Endothelial cell (in vitro differentiated cells): ENCODE measurements at places on chromosomes 6 and 20.
A peak's percentile ranks its signal among the peaks of the same experiment; 100 is the strongest.

DNA sequence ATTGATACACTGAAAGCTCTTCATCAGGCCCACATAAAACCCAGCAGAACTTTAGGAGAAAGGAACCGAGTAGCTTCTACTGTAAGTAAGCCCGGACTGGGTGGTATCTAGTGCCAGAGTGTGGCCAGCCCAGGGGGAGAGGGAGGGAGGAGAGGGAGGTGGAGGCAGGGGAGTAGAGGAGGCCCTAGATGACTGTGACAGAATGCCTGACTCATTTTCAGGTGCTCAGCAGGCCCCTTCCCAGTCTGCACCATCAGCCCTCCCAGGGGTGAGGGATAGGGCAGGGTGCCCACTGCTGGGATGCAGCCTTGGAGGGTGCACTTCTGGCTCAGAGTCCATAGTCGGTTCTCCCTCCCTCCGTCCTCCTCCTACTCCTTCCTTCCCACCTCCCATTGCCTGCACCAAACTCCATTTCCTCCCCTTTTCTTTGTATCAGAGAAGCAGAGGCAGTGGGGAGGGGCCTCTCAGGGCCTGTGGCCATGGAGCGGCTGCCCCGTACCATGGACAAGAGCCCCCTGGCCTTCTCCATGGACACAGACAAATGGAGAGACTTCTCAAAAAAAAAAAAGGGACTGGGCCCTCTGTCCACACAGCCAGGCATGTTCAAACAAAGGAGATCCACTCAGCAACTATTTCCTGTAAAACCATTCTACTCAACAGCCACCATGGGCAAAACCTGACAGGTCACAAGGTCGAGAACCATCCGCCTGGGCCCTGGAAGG lies 184.9 kb upstream of the SNX9 start:
- DNase-seq, result no peak

GRCh38 chr6:45637611-45638257 lies 260.0 kb upstream of the SUPT3H start:
- no peak for DNase-seq

DNA sequence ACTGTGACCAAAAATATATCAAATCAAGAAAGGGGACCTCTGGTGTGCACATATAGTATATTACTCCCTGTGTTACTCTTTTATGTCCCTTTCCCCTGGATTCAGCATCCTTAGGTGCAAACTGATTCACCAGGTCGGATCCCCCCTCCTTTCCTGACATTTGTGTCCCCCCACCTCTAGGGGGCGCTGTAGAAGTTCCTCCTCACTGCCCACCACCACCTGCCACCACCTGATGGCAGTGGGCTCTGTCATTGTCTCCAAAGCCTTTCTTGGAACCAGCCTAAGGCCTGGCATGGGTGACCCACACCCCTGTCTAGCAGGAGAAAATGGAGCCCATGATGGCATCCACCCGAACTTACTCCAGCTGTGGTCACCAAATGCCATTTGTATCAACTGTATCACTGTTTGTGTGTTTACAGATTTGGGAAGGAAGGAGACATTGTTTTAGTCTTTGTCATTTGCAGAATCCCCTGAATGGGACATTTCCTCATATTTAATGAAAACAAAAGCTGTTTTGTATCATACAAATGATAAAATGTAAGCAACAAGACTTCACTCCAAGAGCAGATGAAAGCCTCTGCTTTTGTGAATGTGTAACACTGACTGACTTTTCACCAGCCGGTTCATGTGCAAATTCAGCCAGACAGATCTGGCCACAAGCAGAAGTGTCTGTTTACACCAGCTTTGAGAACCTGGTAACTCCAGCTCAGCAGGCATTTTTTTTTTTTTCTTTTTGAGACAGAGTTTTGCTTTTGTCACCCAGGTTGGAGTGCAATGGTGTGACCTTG lies 66.2 kb downstream of the ARMC2 start:
- peak; percentile 31 for DNase-seq

GRCh38 chr6:30446259-30446658 lies 43.0 kb upstream of the HLA-E start:
- DNase-seq, result no peak

GRCh38 chr6:39853604-39854003 lies 61.4 kb downstream of the DAAM2 start:
- no peak for DNase-seq

DNA sequence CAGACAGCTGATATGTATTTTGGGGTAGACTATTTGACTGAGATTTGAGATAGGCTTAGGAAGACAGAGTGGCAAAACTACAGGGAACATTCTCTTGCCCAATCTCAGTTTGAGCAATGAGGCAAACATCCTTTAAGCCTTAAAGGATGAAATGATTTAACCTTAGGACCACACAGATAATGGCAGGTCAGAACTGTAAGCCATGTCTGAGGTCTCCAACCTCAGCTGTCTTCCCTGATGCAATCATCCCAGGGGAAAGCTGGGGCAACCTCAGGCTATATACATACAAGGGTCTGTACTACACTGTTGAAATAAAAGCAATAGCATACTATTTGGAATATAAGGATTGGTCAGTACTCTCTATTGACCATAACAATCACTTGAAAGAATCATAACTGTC lies 83.8 kb upstream of the NUP153 start:
- DNase-seq, result no peak

DNA sequence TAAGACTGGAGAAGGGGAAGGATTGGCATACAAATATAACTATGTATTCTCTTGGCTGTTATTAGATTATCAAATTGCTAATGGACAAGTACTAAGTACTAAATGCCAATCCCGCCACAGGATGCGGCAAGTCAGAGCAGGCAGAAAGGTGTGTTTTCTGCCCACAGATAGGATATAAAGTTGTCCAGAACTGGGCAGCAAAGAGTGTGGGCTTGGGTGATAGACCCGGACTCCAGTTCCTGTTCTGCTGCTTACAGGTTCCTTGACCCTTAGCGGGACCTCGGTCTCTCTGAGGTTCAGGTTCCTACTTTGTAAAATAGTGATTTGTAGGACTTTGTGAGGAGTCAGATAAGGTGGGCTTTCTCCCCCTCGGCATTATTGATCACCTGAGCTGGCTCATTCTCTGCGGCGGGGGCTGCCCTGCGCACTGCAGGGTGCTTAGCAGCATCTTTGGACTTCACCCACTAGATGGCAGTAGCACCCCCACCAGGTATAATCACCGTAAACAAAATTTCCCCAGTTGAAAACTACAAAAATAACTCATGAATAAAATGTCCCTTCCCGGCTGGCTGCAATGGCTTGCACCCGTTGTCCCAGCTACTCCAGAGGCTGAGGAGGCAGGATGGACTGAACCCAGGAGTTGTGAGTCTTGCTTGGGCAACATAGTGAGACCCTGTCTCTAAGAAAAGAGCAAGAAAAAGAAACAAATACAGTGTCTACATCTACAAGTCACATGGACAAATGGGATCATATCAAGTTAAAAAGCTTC lies 193.1 kb downstream of the DOK5 start:
- peak; percentile 49 for DNase-seq

DNA sequence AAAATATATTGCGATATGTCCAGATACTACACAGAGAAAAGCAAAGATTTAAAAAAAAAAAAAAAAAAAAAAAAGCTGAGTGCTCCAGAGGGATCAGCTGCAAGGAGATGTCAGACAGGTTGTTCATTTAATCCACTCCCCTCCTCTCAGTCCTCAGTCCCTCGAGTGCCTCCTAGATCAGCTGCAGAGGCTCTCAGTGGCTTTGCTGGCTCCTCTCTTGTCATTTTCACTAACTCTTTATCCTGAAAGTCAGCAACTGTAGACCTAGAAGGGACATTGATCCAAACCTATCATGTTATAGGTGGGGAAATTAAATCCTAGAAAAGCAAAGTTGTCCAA lies 61.6 kb downstream of the KIAA0319 start:
- no peak for DNase-seq

DNA sequence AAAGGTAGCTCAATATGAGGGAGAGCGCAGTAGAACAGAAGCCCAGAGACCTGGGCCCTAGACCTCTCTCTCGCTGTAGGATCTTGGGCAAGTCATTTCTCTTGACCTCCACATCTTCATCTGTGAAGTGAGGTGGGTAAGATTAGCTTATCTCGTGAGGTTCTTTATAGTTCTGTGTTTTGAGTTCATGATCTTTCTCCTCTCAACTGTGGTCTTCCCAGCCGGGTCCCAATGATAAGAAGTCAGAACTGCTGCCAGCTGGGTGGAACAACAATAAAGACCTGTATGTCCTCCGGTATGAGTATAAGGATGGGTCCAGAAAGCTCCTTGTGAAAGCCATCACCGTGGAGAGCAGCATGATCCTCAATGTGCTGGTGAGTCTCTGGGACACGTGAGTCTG lies 6.9 kb downstream of the PSMF1 start:
- DNase-seq, result no peak

- no peak for DNase-seq
These were observed 4.4 kb upstream of the TUBB1 start for GRCh38 chr20:59014680-59015389.

DNA sequence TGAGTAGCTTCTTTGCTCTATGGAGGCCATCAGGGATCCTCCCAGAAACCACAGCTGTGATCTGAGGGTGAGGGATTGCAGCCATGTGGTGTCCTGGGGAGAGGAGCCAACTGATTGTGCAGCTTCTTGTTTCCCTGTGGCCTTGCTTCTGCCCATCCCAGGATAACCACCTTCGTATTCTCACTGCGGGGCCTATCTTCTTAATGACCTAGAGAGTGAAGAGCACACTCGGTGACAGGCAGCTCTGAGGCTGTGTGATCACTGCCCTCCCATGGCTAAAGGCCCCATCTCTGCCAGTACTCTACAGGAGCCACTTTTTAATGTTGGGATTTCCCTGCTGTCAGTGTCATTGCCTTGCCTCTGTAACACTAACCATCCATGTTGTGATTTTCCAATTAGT lies 5.3 kb upstream of the RAET1L start:
- DNase-seq, result no peak

DNA sequence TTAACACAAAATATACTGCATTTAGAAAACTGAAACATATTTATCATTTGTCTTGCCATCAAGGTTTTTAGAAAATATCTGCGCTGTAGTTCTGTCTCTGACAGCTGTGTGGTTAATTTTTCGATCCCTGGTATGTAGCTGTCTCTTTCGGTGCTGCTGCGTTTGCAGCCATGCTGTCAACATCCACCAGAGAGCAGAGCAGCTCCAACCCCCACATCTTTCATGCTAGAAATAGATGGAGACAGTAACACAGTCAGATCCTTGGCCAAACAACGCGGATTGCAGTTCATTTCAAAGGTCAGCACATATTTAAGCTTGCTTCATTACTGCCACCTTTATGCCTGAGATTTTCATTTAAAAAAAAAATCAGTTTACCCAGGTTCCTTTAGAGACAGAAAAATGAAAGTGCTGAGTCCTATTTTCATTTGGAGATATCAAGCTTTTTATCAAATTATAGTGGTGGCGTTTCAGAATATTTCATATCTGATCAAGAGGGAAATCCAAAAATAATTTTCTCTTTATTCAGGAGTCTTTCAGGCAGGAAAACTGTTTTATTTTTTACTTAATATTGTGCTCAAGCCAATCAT lies 157.7 kb upstream of the MMS22L start:
- DNase-seq, result peak; percentile 35

DNA sequence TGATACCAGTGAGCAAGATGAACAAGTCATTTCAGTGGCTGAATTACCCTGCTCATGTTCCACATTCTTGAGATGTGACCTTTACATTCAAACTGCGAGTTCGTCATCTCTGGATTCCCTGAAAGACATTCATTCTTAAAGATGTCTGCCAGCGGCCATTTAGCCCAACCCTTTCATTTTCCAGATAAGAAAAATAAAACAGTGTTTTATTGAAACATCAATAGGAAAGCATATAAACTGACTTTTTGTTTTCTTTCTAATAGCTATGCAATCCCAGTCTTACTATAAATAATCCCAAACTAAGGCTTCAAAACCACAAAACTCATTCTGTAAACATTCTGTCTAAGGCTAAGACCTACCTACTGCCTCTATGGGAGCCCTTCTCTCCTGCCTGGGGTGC lies 134.0 kb downstream of the SAMD5 start:
- DNase-seq, result no peak

DNA sequence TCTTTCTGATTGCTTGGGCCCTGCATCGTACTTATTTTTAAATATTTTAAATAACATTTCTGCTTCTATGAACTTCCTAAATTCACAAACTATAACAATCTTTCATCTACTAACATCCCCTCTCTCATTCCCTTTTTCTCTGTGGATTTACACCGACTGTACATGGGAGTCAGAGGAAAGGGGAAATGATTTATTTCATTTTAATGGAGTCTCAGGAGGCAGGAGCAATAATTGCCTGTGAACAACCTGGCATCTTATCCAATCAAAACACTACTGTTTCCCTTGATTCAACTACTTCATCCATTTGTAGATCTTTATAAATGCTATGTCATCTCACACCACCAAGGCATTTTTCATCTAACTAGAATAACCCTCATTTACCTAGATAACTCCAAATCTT lies 89.6 kb downstream of the FHL5 start:
- no peak for DNase-seq

DNA sequence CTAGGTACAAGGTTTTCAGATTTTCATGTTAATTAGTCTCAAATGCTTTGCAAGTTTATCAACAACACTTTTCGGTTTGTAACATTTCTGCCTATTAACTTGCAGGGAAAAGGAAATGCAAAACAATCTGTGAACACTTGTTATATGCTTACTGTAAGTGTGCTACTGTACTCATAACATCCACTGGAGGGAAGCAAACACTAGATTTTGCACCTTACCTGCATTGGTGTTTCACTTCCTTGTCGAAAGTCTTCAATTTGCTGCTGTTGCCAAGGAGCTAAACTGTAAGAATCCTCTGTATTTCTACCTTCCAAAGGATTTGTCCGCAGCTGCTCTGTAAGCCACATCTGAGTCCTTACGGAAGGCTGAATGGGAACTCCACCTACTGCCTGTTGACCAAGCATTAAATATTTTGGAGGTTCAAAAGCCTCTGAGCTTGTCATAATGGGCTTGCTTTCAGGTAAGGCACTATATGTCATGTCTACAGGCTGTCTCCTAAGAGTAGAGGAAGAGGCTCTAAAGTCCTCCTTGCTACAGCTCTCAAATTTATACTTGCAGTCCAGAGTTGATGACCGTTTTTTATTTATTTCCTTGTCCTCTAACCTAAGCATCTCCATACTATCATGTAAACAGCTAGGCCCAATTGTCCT lies 17.3 kb downstream of the PLN start:
- DNase-seq, result no peak

DNA sequence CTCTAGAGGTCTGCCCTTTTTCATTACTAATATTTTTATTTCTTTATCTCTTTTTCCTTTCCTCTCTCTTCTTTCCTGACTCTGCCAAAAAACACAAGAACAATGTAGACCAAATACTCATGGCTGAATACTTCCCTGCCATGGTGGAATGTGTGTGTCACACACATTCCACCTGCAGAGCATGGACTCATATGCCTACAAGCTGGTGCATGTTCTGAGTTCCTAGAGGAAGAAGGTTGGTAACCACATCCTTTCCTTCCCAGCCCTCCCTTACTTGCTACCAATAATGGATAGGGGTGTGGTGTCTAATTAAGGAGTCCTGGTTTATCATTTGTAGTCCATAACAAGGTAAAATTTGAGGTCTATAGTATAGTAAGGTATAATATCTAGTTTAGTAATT lies 15.2 kb upstream of the CST9L start:
- no peak for DNase-seq
